ENCODE measurements at places on chromosomes 1 and 21.
A peak's percentile ranks its signal among the peaks of the same experiment; 100 is the strongest.

DNA sequence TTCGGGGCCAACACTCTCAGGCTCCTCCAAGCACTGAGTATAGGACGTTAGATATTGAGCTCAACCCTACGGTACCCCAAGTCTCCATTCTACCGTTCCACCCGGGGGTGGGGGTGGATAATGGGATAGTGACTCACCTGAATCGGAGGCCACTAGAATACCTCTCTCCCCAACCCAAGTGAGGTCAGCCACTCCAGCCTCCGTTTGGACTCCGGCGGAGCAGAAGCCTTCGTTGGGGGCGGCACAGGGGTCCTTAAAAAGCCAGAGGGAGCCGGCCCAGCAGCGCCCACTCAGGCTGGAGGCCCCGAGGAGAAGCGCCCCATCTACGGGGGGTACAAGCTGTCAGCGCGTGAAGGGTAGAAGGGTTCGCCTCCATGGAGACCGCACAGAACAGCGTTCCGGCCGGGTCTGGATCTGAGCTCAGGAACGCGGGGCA lies 556 bp downstream of the WDR77 start:
- peak; percentile 16 for DNase-seq

DNA sequence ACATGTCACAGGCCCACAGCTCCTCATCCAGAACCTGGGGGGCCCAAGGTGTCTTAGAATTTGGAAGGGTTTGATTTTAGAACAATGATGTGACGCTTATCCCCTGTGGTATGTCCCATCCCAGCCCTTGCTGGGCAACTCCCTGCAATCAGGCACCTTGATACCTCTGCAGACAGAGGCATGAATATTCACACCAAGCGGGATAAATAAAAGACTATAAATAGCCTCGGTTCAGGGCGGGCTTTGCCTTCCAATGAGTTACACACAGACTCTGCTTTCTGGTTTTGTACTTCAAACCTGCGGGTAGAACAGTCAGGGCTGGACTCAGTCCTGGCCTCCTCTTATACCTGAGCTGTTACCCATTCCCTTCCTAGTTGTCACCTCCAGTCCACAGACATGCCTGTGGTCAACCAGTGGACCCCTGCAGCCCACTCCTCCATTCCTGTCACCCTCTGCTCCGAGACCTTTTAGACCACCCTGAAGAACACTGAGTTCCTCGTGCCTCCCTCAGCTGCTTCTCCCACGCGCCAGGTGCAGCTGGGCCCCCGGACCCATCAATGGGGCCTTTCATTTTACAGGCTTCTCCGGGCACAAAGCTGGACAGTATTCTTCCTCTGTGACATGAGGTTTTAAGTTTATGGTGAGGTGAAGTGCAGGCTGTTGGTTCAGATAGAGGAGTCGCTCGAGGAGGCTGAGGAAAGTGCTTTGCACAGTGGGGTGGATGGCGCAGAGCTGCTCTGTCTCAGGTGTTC lies 120.1 kb upstream of the TNR start:
- DNase-seq = no peak

GRCh38 chr1:247210062-247210375 lies 38.2 kb upstream of the ZNF124 start:
- no peak for DNase-seq

- DNase-seq = no peak
Observed at GRCh38 chr1:204885288-204885711, 14.6 kb downstream of the NFASC start.

GRCh38 chr21:31576428-31576827 lies 83.1 kb upstream of the SOD1 start:
- DNase-seq = no peak

DNA sequence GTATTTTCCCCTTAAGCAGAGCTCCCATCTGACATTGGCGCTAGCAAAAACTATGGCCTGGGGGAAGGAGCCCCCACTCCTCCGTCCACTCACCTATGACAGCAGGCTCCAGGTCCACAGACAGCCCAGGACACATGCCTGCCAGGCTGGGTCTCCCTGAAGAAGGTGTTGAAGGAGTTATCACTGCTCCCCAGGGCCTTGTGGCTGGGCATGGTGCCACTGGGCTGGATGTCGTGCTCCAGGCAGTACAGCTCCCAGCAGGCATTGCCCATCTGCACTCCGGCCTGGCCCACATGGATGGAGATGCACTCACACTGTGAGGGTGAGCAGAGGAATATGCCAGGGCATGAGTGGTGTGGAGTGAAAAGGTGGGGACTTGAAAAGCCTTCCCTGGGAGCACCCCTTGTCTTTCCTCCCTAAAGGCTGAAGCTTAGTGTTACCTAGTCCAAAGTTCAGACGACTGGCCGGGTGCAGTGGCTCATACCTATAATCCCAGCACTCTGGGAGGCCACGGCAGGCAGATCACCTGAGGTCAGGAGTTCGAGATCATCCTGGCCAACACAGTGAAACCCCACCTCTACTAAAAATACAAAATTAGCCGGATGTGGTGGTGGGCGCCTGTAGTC lies 30.0 kb downstream of the RABIF start:
- no peak for DNase-seq

DNA sequence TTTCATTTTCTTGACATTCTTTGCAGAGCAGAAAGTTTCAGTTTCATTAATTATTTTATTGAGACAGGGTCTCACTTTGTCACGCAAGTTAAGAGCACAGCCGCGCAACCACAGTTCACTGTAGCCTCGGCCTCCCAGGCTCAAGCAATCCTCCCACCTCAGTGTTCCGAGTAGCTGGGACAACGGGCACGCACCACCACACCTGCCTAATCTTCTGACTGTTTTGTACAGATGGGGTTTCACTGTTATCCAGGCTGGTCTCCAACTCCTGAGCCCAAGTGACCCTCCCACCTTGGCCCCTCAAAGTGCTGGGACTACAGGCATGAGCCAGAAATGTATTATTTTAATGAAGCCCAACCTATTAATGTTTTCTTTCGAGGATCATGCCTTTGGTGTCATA lies 3.0 kb upstream of the SPATC1L start:
- no peak for DNase-seq

- no peak for DNase-seq
Observed at GRCh38 chr1:115677565-115677964, 35.8 kb downstream of the VANGL1 start.

DNA sequence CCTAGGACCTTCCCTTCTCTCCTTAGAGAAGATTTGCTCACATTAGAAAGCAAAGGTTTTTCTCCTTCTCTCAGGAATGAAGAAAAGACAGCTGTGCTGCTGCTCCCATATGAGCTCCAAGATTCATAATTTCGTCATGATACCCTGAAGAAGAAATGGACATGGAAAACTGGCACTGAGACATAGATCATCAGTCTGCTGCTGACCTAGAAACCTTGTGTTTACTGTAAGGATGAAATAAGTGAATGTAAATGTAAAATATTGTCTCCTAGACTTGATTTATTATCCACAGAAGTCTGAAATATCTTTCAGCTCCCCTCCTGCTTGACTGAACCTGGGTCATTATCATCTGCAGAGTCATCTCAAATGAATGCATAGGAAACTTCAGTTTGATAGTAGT lies 77.9 kb downstream of the ZC3H11B start:
- no peak for DNase-seq

DNA sequence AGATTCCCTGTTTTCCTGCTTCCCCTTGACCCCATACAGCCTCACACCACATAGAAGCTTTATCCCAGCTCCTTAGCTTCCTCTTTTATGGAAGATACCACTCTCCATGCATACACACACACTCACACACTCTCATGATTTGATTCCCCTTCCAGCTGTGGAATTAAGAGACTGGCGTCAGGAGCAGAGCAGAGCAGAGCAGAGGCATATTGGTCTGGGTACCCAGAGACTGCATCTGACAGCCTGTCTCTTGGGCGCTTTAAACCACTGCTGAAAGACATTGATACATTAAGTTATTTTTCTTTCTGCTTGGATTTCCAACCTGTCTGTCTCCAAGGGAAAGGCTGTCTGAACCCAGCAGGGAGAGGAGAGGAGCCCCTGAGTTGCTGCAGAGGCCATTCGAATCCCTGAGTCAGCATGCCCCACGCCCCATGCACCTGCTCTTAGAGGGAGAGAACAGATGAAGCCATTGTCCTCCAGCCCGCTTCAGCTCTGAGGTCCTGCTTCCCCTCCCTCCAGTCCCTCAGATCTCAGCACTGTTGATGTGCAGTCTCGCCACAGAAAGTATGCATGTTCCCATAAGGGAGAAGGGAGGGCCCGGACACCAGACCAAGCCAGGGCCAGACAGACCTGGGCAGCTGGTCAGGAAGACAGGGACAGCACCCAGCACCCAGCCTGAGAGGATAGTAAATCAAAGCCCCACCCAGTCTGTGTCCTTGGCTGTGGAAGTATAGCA lies 66.7 kb upstream of the GJB5 start:
- no peak for DNase-seq

DNA sequence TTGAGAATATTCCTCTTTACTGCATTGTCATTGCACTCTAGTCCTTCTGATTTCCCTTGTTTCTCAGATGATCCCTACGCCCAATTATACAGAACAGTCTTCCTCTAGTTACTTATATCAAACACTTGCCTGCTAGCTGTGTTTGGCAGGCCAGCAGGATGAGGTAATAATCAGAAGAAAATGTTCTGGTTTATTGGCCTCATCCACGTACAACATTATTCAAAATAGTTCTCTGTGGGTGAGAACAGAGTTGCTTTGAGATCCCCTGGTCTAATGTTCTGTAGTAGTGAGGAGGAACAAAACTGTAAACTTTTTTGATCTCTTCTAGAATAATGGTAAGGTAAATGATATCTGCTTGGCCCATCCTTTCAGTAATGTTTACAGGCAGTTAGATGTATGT lies 22.3 kb upstream of the C1orf105 start:
- peak; percentile 48 for DNase-seq

GRCh38 chr1:70227439-70227838 lies 6.3 kb downstream of the SRSF11 start:
- DNase-seq = no peak

- no peak for DNase-seq
Observed at GRCh38 chr1:1109743-1110142, 6.1 kb downstream of the C1orf159 start.

DNA sequence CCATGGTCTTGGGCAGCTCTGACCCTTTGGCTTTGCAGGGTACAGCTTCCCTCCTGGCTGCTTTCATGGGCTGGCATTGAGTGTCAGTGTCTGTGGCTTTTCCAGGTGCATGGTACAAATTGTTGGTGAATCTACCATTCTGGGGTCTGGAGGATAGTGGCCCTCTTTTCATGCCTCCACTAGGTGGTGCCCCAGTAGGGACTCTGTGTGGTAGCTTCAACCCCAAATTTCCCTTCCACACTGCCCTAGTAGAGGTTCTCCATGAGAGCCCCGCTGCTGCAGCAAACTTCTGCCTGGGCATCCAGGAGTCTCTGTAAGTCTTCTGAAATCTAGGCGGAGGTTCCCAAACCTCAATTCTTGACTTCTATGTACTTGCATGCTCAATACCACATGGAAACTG lies 494.5 kb upstream of the LRRC7 start:
- no peak for DNase-seq

- DNase-seq = no peak
Observed at GRCh38 chr1:207186503-207186902, 82.5 kb downstream of the C4BPA start.

DNA sequence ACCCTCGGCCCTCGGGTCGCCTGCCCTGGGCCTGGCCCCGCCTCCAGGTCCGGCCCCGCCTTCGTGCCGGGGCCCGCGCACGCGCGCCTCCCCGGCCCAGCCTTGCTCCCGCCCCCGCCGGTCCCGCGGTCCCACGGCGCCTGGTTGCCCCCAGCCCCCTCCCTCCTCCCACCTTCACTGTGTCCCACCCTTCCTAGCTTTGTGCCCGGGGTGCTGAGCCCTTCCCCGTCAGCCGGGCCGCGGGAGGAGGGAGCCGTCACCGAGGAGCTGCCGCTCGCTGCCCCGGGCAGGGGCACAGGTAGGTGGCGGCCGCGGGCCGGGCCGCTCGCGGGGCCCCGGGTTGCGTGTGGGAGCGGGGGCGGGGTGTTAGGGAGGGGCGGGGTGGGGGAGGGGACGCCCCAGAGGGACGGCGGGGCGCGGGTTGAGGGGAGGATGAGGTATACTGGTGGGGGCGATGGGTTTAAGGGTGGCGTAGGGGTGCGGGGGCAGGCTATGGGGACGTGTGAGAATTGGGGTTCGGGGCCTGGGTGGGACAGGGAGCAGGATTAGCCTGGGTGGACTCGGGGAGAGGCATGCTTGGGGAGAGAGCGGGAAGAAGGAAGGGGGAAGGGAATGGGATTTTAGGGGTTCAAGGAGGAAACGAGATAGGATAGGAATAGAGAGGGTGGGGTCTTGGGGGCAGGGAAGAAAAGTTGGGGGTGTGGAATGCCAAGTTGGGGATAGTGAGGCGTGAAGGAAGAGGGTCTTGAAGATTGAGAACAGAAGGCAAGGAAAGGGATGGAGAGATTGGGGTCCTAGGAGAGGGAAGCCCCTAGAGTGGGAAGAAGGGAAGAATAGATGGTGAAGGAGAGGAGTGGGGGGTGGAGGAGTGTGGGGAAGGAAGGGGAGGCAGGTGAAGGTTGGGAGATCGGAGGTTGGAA lies at the start of gene LRRC42:
TSS of gene LRRC42 (plus strand) at position 99 of the 920 bp plus-strand sequence. CDS start 5,650 bp downstream, outside the sequence.
- no peak for DNase-seq

- peak; percentile 81 for DNase-seq
Observed at GRCh38 chr1:111538343-111539025, 35.1 kb upstream of the ADORA3 start.

DNA sequence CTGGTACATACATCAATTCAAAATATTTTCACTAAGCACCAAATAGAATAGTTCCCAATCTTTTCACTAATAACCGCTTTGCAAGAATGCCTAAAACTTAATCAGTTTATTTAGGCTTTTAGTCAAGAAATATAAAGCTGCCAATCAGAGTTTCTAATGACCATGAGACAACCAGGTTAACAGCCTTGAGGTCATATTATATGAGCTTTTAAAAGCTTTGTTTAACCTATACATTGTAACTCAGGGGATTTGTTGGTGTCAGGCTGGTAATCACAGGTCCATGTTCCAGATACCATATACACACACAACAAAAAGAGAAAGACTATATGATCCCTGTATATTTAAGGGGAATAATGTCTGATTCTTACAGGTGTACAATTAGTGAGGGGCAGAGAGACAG lies 246.2 kb upstream of the ADGRL2 start:
- no peak for DNase-seq

DNA sequence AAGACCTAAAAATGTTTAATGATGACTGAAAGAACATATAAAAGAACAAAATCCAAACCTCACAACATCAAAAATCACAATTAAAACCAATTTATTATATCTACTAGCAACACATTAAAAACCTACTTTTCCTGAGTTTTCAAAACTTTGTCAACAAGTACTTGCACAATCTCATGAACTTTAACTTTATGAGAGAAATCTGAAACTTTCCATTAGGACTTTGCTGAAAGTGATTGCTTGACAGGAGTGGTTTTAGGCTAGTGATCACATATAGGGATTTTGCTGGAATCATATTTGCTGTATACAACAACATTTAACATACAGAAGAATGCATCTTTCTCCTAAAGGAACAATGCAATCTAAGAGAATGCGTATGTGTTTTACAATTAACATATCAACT lies 13.2 kb downstream of the HNRNPR start:
- no peak for DNase-seq

- DNase-seq = no peak
Observed at GRCh38 chr1:4375812-4376211, 278.6 kb upstream of the AJAP1 start.

GRCh38 chr1:199124351-199124750 lies 485.5 kb downstream of the PTPRC start:
- DNase-seq = no peak

GRCh38 chr1:54490361-54491248 lies 57.4 kb upstream of the ACOT11 start:
- DNase-seq = no peak

Measured in foreskin fibroblast (primary cell).